ENCODE measurements at places on chromosomes 2 and 18.

DNA sequence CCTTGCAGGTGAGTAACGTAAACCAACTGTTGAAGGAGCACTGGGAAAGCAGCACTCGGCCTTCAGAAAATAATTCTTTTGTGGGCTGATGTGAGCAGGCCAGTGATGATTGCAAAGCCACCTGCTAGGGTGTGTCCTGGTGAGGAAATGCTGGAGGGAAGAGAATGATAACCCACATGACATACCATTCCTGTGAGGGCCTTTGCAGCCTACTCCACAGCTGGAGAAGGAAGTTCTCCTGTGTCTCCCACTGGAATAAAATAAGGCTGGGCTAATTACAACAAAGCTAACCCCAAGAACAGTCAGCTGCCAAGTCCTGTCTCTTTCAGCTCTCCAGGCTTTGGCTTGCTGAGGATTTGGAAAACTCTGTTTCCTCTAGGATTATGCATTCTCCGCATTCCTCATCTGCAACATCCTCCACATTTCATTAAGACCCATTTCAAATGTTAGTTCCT, 16.7 kb upstream of the DSG1 start:
- DNase-seq, result no peak

- no peak for DNase-seq
These were observed 98.1 kb downstream of the CDH2 start for GRCh38 chr18:28078849-28079248.

- DNase-seq, result no peak
These were observed 80.8 kb downstream of the ATL2 start for GRCh38 chr2:38296197-38296780.

GRCh38 chr2:78839259-78839658, 186.2 kb upstream of the REG3G start:
- DNase-seq, result no peak

- DNase-seq, result peak; percentile 74
These were observed at the start of gene STON1 for GRCh38 chr2:48530033-48530811. Gene STON1, plus strand, starts transcription at chr2:48530154. Its CDS starts 50,480 bp downstream, at chr2:48580634.

DNA sequence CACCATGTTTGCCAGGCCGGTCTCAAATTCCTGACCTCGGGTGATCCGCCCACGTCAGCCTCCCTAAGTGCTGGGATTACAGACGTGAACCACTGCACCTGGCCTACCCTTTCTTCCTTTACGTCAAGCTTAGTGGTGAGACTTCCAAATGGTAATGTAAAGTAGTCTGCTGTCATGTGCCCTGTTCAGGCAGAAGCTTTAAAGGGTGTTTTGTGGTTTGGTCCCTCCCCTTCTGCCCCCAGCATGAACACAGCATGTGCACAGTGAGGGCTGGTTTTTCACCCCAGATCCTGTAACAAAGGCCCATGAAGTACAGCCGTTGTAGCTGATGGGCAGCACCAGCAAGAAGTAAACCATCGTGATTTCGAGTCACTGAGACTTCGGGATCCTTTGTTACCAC, 2.7 kb upstream of the DTYMK start:
- no peak for DNase-seq

GRCh38 chr2:157628477-157629415, at the start of gene ACVR1C:
Gene ACVR1C, minus strand, starts transcription at chr2:157628864. Its CDS starts 220 bp downstream, at chr2:157628644.
- peak; percentile 63 for DNase-seq

- DNase-seq, result no peak
These were observed 15.6 kb downstream of the APLF start for GRCh38 chr2:68483011-68483410.

DNA sequence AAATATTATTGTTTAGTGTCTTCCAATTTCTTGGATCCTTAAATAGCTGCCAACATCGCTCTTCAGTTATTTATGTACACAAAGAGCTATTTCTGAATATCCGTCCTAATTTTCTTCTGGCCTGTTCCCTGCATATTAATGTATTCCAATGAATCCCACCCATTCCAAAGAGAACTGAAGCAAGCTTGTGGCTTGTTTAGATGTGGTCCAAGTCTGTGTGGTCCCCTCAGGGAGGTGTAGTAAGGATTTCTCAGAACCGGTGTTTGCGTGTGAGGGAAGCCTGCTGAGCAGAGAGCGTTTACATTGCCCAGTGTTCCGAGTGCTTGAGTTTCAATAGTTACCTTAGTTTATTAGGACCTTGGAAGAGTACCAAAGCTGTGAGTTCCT, 25.1 kb upstream of the IL1R1 start:
- no peak for DNase-seq

GRCh38 chr2:149226790-149227189, 103.6 kb upstream of the LYPD6 start:
- no peak for DNase-seq

DNA sequence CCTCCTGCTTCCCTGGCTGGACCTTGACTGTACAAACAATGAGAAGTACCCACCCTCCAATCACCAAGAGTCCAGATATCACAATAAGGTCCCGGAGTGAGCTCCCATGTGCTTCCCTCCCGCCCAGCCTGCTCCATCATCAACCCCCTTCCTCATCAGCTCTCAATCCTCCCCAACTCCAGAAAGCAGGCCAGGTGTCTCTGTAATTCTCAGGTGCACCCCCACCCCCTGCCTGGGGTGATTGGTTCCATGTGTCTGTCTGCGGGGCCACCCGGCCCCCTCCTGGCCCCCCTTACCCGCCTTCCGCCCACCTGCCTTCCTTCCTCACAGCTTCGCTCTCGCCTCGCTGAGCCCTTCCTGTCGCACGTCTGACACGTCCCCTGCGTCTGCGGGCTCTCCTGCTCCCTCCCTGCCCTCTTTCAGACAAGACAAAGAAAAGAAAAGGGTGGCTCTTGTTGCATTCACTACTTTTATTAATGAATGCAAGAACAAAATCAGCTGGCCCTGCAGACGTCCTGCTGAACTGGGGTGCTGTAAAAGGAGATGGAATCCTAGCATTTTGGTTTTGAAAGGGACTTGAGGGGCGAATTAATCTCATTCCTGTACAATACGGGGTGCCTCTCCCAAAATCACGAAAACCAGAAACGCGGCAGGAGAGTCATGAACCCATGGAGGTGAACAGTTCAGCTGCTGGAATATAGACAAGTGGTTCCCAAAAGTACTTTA, 26.5 kb upstream of the IGFBP2 start:
- no peak for DNase-seq

DNA sequence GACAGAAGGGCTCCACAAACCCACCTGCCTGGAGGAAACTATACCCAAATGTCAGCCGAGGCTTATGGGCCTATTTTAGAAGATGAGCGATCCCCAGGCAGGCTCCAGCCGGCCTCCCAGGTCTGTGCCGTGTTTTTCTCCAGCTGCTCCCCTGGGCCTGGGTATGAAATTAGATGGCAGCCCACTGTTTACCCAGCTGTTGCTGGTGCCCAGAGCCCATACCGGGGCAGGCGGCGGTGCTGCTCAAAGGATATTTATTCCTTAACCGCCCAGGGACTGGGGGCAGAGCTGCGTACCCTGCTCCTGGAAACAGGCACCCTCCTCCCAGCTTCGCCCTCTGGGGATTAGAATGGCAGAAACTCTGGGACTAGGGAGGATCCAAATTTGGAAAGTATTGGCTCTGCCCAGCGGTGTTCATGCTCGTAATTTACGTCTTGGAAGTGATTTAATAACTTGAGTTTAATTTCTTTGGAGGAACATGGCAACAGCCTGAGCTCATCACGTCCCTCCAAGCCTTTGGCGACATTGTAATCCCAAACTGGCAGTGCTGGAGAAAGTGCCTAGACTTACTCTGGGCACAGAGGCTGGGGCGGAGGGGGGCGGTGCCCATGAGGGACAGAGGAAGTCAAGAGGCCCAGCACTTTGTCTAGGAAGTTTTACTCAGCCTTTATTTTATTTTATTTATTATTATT, 199.2 kb downstream of the KLHL29 start:
- DNase-seq, result no peak

DNA sequence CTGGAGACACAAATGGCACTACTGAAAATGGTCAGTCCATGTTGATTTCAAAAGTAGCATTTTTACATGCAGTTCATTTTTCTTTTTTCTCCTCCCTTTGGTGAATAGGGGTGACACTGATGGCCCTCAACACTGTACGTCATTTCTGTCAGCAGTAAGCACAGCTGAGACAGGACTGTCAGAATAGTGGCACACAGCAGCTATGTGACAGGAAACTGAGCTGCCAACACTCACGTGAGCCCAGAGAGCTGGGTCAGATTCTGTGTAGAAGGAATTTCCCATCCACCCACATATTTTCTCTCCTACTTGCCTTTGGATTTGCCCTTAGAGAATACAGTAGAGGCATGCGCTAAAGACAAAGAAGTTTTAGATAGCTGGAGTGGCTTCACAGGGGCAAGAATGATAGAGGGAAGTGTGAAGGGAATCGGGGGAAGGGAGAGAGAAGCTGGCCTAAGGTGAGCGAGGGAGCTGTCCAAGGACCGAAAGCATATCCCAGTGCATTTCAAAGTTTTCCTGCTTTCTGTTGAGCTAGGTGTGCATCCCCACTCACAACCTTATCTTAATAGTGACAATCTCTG, 476.6 kb downstream of the CNTNAP5 start:
- no peak for DNase-seq

- no peak for DNase-seq
These were observed 18.5 kb upstream of the CCDC93 start for GRCh38 chr2:118032169-118033013.

- no peak for DNase-seq
These were observed 608.0 kb upstream of the PIK3C3 start for GRCh38 chr18:41347057-41347456.

DNA sequence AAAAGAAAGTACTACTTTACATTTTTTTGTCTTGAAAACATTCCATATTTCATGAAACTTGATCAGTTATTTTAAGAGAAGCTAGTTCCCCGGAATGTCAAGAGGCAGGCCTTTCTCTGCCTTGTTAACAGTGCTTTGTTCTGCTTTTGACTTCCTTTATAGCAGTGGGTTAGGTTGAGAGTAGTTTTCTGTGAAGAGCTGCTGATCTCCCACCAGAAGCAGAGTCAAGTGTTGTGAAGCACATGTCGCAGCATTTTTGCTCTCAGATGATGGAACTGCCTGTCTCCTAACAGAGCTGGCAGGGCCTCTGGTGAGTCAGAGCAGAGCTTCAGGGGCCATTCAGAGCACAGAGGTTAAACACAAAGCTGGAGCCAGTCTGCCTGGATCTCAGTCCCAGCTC, 871.8 kb downstream of the SLC4A3 start:
- DNase-seq, result no peak

- no peak for DNase-seq
These were observed 57.0 kb downstream of the PRELID3A start for GRCh38 chr18:12464731-12465130.

GRCh38 chr2:237446338-237446665, 32.3 kb upstream of the COL6A3 start:
- DNase-seq, result no peak

DNA sequence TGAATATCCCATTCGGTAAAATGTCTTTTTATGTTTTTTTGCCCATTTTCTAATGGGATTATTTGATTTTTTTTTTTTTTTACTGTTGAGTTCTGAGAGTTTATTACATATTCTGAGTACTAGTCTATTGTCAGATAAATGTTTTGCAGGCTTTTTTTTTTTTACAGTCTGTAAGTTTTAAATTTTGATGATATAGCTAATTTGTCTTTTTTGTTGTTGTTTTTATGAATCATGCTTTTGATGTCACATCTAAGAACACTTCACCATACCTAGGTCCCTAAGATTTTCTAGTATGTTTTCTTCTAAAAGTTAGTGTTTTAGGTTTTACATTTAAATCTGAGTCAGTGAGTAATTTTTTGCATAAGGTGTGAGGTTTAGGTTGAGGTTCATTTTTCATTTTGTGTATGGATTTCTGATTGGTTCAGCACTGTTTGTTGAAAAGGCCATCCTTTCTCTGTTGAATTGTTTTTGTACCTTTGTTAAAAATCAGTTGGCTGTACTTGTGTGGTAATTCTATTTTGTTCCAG, 40.7 kb downstream of the PTPN4 start:
- no peak for DNase-seq

DNA sequence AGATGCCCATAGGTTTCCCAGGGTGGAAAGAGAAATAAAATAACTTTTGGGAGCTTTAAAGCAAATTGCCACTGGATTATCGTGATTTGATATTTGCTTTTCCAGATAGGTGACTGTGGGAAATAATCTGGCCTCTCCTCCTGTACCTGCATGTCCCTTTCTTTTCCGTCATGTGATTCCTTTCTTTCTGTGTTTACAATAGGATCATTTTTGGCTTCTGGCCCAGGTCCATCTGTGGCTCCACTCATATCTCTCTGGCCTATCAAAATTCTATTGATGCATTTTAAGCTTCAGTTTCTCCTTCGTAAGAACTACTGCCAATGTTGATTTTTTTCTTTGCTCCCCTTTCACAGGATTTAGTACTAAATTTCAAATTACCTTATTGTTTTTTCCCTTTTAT, 153.6 kb downstream of the CCDC85A start:
- DNase-seq, result no peak

DNA sequence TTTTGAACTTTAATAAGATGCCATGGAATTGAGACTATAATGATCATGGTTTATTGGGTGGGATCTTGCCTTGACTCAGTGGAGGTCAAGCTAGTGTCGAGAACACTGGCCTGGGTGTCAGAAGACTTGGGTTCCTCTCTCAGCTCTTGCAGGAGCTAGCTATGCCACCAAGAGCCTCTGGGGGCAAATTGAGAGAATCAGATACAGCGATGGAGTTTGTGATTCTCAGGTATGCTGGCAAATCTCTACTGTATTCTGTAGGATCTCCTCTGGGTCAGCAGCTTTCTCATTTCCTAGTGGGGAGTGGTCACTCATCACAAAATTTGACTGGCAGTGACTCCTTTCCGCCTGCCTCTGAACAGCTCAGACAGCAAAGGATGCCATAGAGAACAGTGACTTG, 477.0 kb downstream of the RNF144A start:
- DNase-seq, result no peak

- DNase-seq, result no peak
These were observed 88.4 kb upstream of the CAVIN2 start for GRCh38 chr2:191935247-191935646.

GRCh38 chr2:143890798-143891197, 629.1 kb downstream of the ZEB2 start:
- DNase-seq, result no peak

- no peak for DNase-seq
These were observed 27.8 kb downstream of the MEX3C start for GRCh38 chr18:51169731-51170130.

DNA sequence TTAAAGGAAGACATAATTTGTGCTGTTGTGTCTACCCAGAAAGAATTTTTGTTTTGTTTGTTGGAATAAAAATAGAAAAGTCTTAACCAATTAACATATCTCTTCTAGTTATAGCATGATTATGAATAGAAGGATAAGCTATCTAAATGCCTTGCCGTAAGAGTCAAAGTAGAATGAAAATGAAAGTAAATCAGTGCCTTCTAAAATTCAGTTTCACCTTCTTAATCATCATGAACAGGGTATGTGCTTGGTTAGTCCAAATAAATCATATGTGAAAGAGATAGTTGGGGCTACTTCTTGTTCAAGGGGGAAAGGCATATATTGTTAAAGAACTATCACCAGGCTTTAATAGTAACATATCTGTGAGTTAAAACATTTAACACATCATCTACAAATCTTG, 91.5 kb downstream of the GULP1 start:
- no peak for DNase-seq
